ENCODE measurements at places on chromosomes 2 and 18.

DNA sequence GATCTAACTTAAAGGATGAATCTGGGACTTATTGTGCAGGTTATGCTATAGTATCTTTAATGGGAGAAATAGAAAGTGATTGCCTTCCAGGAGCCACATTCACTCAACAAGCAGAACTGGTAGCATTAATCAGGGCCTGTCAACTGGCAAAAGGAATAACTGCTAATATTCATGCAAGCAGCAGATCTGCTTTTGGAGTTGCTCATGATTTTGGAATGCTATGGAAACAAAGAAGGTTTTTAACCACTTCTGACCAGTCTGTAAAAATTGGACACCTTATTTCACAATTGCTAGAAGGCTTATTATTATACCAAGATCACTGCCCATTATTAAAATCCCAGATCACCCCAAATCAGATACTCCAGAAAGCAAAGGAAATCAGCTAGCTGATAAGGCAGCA lies 200.4 kb downstream of the MREG start:
- no peak for DNase-seq

GRCh38 chr2:168694173-168694572 lies 108.3 kb upstream of the NOSTRIN start:
- DNase-seq: no peak

GRCh38 chr18:944440-944839 lies 39.8 kb downstream of the ADCYAP1 start:
- no peak for DNase-seq

DNA sequence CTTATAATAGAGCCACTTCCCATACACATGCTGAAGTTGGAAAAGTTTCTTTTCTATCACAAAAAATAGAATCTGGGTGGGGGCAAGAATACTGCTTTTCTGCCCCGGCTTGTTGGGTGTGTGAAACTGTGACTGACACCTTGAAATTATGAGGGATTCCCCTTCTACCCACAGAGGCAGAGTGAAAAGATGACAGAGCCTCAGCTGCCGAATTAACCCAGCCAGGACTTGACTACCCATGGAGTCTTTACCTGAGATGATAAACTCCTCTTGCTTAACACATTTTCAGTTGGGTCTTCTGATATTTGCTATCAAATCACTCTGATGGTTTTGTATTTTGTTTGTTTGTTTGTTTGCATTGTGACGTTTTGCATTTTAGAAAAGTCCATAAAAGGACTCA lies 66.0 kb upstream of the PMAIP1 start:
- DNase-seq: no peak

DNA sequence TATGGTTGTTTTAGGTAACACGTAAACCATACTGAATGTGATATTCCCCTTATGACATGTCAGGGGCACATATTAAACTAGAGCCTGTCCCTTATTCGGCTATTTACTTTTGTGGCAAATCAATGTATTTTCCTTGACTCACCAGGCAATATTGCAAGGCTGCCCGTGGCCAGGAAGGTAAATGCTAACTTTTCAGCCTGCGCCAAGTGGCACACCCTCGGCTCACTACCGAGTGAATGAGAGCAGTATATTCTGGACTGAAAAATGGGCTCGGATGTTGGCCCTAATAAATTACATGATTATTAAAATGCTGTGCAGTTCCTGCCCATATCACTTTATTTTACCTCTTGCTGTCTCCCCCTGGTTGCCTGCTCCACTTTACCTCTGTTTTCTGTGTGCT lies 46.7 kb downstream of the POU3F3 start:
- no peak for DNase-seq

DNA sequence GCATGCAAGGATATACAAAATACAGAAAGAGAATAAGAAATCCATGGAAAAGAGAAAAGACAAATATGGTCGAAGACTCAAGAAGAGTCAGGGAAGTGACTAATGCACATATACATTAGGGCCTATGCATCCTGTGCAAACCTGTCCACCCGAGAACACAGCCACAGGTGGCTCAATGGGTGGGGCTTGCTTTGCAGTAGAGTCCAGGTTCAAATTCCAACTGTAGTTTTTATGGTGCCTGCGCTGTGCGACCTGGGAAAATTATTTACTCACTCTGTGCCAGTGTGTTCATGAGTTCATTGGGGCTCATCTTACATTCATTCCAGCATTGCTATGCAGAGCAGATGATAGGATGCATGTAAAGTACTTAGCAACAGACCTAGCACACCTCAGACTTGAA lies 244.7 kb downstream of the CTNNA2 start:
- DNase-seq: no peak

DNA sequence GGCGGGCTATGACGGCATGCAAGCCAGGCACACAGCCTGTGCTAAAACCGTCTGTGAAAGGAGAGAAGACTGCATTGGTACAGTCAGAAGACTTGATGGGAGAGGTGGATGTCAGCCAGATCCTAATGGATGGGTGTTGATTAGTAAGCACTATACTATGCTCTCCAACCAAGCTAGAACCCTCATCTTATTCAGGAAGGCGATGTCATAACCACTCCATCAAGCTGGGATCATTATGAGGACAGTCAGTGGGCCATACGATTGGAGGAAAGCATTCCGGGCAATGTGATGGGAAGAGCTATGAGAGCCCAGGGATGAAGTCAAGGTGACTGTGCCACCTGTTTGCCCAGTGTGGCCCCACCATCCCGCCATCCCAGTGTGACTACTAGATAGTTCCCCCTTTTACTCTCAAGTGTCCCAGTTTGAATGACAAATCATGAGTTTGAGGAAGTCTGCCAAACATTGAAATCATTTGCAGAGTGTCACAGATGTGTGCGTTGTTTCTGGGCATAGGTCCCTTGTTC lies 66.4 kb downstream of the MRPS9 start:
- DNase-seq: no peak

DNA sequence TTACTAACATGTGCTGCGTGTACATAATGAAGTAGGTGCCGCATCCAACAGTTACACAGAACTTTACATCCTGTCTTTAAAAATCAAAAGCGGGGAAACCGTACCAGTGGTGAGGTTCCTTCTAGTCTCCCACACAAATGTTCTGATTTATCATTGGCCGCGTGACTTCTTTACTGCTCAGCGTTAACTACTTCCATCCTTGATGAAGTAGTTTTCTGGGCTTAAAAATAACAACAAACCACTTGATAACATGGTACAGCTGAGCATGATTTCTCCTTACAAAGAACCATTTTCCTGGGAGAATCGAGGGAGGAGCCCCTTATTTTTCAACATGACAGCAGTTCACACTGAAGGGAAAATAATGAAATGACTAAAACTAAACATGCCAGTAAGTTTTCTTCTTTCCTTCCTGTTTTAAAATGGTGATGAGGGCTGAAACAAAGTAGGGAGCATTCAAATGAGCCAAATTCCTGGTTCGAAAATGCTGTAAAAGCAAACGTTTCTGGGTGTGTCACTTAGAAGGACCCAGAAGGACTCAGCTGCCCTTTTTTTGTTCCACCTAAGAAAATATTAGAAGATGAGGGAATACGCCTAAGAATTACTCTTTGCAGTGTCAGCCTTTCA lies 9.9 kb downstream of the EMILIN2 start:
- no peak for DNase-seq

GRCh38 chr2:163553601-163554000 lies 182.2 kb downstream of the FIGN start:
- DNase-seq: no peak

- no peak for DNase-seq
Measured at GRCh38 chr18:9721893-9722550, 13.9 kb downstream of the RAB31 start.

DNA sequence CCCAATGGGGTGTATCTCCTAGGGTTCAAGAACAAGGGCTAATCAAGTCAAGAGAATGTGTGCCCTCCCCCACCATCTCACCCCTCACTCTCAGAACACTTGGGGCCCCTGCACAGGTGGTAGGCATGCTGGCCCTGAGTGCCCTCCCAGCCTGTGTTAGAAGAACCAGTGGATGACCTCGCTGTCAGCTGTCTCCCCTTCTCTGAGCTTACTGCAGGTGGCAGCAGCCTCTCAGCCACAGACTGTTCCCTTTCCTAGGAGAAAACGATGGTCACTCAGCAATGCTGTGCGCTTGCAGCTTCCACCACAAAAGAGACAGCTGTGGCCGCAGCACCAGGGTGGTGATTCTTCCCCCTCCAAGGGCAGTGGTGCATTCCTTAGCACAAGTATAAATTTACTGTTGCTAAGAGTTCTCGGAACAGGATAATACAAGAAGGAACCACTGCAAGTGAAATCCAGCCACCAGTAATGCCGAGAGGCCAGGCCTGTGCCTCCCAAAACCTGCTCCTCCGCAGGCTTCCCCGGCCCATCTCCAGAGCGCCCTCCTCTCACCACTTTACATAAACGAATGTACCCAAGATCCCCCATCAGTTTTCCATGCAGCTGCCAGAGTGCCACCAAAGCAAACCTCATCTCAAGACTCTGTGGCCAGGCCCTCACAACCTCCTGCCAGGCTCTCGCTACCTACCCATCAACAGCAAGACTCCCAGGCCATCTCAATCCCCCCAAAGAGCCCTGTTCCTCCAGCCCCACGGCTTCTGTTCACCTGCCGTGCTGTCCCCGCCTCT lies 935 bp upstream of the RAMP1 start:
- DNase-seq: peak; percentile 46

DNA sequence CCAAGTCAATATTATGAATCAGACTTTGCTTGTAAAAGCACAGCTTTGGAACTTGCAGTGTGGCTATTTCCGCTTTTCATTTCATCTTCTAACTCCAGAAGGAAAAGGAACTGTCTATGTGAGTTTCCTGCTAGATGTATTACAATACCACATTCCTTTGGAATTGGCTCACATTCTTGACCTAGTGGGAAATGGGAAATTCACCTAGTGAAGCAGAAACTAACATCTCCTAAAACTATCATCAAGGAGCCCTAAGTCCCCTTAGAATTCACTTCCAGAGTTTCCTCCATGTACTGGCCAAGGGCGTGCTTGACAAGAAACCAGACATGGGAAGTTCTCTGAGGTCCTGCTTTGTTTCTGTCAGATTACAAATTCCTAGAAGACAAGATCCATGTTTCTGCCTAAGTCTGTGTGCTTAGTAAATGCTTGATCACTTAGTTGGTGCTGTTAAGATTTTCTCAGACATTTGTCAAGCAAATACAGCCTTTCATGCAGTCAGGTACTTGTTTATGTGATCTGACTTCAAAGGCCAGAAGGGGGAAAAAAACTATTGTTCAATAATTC lies 275.7 kb upstream of the FN1 start:
- no peak for DNase-seq

DNA sequence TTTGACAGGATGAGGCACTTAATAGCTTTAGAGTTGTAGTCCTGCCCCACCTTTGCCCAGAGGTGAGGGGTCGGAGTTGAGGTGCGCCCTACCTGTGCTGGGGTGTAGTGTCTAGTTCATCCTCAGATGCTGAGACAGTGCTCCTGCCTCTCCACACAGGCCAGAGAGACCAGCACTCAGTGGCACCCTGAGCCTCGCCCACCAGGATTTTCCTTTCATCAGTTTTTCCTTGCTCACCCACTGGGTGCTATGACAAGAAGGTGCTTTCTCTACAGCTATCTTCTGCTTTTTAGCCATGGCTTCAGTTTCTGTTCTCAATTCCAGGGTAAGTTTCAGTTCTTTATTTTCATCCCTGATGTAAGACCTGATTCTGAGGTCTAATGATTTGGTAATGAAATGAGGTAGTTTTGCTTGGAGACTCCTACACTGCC lies 16.8 kb upstream of the TMEM131 start:
- peak; percentile 8 for DNase-seq

DNA sequence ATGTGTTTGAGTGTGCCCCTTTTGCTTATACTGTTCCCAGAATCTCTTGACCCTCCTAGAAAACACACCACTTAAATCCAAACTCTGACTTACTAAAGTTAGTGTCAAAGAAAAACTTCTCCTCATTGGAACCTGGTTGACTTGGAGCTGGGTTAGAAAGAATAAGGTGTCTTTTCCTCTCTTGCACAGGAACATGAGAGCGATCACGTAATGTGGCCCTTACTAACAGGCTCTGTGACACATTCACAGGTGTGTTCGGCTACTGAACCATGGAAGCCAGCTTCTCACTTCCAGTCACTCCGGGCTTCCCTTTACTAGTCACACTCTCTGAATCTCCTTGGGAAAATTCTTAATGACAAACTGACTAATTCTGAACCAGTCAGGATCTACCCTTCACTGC lies 5.4 kb upstream of the POU3F3 start:
- no peak for DNase-seq

DNA sequence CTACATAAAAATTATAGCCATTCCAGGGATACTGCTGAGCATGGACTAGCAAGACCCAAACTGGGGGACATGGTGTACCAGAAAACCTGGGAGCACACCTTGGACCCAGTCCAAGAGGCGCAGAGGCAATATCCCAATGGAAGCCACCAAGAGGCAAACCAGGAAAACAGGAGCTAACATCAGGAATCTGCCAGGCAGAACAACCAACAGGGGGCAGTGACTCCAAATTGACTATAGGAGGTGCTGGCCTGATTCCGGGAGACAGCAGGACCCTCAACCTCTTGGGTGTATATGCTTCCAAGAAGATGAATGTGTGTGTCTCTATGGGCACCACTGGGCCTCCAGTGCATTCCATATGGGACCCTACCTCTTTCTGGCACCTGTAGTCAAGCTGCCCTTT lies 172.7 kb upstream of the ARL4C start:
- DNase-seq: no peak

DNA sequence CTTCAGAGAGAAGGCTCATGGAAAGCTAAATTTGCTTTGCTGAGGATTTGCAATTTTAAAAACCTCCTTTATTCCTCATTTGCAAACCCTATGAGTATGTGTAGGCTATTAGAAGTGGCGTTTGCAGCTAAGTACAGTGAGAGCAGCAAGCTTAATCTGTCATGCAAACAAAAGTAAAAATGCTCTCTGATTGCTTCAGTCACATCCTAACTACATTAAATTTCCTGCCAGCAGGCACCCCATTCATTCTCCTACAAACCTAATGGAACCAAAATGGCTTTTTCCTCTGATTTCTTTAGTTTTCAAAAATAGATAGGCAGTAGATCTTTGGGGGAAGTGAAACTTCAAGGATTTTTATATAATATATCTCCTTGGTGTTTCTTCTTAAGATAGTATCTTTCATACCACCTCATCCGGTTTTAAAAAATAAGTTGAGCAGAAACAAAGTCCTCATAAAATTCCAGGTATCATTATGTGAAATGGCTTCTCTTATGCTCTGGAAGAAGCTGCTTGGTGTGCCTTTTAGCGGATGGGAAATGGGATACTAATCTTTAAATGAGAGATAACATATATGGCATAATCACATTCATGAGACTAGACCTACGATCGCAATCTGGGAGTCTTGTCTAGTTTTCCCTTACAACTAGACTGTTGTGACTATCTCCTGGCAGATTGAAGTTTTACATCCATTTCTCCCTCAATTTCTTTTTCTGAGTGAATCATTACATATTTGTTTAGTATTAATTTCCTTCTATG lies 49.1 kb downstream of the CLIP4 start:
- no peak for DNase-seq

- DNase-seq: no peak
Measured at GRCh38 chr2:172299741-172300140, 127.6 kb upstream of the ITGA6 start.

All from CD4-positive, alpha-beta T cell treated with Interleukin-2 at 100 ng/mL for 4 hours (primary cell).